ENCODE measurements at places on chromosomes 1 and 21.

GRCh38 chr1:119632103-119632490 lies 16.0 kb downstream of the ZNF697 start:
- DNase-seq = no peak

DNA sequence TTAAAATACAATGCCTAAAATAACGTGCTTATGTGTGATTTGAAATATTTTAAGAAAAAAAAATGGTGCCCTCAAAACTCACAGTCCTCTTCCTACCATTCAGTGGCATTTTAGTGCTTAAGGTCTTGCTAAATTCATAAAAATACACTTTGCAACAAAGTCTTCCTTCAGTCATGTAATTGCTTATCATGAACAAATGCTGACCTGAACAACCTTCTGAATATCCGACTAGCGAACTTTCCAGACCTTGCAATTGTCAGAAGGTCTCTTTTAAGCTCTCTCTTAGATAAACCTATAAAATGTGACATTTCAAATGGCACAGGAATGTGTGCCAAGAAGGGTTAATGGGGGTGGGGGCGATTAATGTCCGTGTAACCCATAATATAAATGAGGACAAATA lies 858 bp downstream of the BRINP3 start:
- DNase-seq = no peak

DNA sequence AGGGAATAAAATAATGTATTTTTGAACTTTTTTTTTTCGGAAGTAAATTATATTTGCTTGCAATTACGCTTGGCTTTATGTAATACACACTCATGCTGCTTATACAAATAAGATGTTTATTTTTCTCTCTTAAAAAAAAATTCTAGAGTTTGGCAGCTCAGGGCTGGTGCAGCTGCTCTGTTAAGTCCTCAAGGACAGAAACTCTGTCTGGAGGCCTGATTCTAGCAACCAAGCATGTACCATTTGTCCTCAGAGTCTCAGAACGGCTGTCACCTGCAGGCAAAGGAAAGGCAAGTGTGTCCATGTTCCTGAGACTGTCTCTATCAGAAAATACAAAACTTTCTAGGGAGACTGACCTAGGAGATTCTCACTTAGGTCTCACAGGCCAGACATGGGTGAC lies 23.2 kb upstream of the CLDN17 start:
- no peak for DNase-seq

- no peak for DNase-seq
Observed at GRCh38 chr1:236113324-236114032, 28.9 kb upstream of the GPR137B start.

DNA sequence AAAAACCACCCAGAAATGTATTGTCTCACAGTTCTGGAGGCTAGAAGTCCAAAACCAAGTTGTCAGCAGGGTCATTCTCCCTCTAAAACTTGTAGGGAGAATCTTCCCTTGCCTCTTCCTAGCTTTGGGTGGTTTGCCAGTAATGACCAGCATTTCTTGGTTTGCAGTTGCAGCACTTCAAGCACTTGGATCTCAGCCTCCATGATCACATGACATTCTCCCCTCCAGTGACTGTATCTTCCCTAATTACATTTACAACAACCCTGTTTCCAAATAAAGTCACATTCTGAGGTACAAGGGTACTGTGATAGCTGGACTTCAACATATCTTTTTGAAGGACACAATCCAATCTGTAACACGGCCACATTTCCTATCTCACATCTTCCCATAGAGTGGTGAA lies 37.2 kb downstream of the EVI5 start:
- DNase-seq = no peak

- DNase-seq = no peak
Observed at GRCh38 chr1:98387701-98388100, 273.8 kb upstream of the SNX7 start.

- DNase-seq = no peak
Observed at GRCh38 chr1:37438869-37439343, 35.5 kb upstream of the ZC3H12A start.

- DNase-seq = no peak
Observed at GRCh38 chr1:21237446-21238088, 52.7 kb downstream of the ECE1 start.

GRCh38 chr1:55650444-55650843 lies 435.3 kb upstream of the USP24 start:
- no peak for DNase-seq

DNA sequence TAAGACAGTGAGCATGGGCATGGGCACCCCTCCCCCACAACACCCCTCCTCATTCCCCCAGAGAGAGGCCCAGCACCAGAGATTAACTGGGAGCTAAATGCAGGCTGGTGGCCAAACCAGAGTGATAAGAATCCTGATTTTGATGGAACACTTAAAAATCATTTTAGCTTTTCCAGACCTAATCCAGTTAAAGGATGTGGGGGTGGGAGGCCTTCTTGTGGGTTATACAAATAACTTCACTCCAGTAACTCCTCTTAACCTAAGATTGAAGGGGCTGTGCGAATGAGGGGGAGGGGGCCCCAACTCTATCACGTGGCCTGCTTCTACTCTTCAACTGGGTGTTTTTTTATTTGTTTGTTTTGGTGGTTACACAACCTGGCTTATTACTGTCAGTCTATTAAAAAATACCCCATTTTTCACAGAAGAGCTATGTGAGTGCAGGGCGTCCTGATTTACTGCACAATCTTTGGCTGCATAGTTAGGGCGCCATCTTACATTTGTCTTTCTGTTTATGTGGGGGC lies 398.1 kb upstream of the LYPLAL1 start:
- no peak for DNase-seq

- no peak for DNase-seq
Observed at GRCh38 chr1:111359376-111359775, 68.2 kb downstream of the OVGP1 start.

GRCh38 chr1:152325111-152325510 lies at the start of gene FLG:
Gene FLG, minus strand, starts transcription at chr1:152325239. Its CDS starts 9,783 bp downstream, at chr1:152315456.
- DNase-seq = no peak

GRCh38 chr1:25609921-25610320 lies 6.7 kb upstream of the MAN1C1 start:
- DNase-seq = no peak

GRCh38 chr1:210633636-210634035 lies 304.9 kb downstream of the HHAT start:
- DNase-seq = no peak

- no peak for DNase-seq
Observed at GRCh38 chr1:109846162-109846561, 64.5 kb upstream of the CSF1 start.

DNA sequence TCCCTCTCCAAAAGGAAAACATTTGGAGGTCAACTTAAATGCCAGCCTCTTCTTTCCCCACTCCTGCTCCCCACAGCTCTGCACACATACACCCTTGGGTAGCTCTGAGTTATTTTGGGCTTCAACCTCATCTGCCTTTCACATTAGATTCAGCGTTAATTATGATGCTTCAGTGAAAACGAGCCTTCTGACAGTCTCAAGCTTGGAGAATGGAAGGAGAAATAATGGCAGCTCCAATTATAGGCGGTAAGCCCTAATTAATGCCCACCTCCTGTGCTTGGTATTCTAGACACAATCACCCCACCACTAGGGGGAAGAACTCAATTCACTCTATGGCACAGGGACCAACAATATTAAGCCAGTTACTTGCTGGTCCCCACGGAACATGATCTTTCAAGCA lies 397.9 kb downstream of the BRINP2 start:
- no peak for DNase-seq

- DNase-seq = no peak
Observed at GRCh38 chr1:168032029-168032428, 95.2 kb upstream of the MPC2 start.

GRCh38 chr21:45055861-45056260 lies 18.5 kb upstream of the ADARB1 start:
- no peak for DNase-seq

Data from bone marrow (tissue), 2 donors.